ENCODE measurements at places on chromosomes 13 and 19.

DNA sequence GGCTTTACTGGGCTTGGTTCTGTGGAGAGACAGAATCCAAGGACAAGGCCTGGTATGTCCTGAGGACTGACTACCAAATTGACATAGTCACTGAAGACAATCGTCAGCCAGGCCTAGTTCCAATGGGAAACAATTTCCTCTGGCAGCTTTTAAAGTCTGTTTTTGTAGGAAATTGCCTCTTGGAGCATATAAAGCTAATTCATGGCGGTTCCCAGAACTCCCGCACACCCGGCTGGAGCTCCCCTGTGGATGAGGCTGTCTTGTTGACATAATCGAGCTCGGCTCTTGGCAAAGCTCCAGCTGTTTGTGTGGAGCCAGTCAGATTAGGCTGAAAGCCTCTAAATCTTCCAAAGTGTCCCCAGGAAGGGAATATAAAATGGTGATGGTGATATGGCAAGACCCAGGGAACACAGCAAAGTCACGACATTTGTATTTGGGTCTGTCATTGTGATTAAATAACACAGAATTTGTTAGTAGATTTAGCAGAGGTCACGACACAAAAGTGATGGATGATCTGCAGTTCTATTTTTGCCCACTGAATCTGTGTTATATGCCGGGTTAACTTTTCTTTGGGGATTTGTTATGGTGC lies 395.0 kb downstream of the PCDH9 start:
- no peak for DNase-seq

- DNase-seq: no peak
Observed at GRCh38 chr13:21176982-21177284, 475 bp downstream of the MRPL57 start.

- DNase-seq: no peak
Observed at GRCh38 chr19:41325947-41326706, 16.2 kb downstream of the CCDC97 start.

- no peak for DNase-seq
Observed at GRCh38 chr13:79593641-79594275, 112.8 kb downstream of the NDFIP2 start.

- DNase-seq: no peak
Observed at GRCh38 chr13:63605403-63605802, 2189.8 kb upstream of the PCDH20 start.

DNA sequence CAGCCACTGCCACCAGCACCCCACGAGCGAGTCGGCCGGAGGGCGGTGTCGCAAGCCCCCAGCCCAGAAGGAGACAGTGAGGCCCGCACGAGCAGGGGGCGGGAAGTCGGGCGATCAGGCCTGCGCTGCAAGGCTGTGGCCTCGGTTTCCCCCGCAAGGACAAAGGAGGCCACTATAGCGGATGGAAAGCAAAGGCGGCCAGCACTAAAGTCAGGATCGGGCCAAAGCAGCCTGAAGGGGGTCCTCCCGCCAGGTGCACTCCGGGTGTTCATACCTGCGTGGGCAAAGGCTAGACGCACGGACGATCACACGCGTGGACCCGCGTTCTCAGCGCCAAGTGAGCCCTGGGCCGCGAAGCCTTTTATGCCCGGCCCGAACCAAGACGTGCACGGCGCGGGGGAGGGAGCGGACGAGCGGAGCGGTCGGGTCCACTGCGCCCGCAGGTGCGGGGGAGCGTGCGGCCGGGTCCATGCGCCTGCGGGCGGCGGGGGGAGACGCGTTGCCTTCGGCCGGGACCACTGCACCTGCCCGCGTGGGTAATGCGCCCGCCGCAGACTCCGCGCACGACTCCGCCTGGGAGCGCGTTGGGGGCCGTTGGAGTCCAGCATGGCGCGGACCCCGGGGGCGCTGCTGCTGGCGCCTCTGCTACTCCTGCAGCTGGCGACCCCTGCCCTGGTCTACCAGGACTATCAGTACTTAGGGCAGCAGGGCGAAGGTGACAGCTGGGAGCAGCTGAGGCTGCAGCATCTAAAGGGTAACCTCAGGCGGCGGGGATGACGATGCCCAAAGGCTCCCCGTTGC lies at the start of the genes PRDX2 and THSD8:
Gene PRDX2, minus strand, starts transcription at position 335 of the 801 bp plus-strand sequence. CDS start 539 bp downstream, outside the sequence.
Gene THSD8, plus strand, starts transcription at position 604 of the 801 bp plus-strand sequence. Its CDS starts 3 bp downstream, at position 607.
- peak; percentile 64 for DNase-seq

DNA sequence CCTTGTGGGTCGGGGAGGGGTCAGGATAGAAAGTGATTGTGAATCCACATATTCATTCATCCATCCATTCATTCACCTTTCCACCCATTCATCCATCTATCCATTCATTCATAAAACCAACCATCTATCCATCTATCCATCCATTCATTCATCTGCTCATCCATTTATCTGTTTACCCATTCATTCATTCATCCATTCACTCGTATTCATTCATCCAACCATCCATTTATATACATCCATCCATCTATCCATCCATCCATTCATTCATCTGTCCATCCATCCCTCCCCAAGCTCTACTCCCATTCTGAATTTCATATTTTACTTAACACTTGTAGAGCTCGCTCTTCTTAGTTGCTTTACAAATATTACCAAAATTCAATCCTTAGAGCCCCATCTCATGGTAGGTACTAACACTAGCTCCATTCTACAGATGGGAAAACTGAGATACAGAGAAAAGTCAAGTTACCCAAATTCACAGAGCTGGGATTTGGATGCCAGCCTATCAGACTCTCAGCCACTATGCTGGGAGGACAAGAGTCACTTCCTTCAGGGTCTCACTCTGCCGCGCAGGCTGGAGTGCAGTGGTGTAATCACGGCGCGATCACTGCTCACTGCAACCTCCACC lies 37.6 kb downstream of the PIN1 start:
- no peak for DNase-seq

DNA sequence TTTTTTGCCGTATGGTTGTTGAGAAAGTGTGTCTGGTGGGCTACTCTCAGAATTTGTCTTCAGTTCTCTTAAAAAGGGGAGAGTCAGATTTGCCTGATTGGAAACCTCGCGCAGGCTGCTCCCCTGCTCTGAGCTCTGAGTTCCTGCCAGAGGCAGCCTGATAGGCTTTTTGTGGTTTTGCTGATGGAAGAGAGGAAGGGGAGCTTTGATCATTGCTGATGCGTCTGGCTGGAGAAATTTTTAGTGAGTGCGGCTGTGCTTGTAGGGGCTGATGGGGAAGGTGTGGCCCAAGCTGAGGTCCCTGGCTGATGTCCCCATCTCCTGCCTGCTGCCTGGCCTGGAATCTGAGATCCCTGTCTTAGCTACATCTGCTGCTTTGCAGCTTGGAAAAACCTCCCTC lies 2.8 kb downstream of the CHST8 start:
- DNase-seq: no peak

DNA sequence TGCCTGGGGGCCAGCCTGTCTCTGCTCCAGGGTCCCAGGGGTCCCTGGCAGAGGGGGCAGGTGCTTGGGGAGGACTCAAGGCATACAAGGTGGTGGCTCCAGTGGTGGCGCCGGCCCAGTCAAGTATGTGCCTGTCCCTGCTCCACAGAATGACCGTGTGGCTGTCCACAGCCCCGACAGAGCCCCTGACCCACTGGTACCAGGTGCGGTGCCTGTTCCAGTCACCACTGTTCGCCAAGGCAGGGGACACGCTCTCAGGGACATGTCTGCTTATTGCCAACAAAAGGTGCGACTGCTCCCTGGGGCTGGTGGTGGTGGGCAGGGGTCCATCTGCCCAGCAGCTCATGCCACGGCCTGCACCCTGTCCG lies 8.2 kb downstream of the YIPF2 start:
- no peak for DNase-seq

- DNase-seq: peak; percentile 40
Observed at GRCh38 chr19:38229585-38230073, 5.6 kb upstream of the DPF1 start.

- no peak for DNase-seq
Observed at GRCh38 chr13:97570442-97570841, 136.5 kb downstream of the RAP2A start.
